Activated CD4-positive, alpha-beta T cell treated with anti-CD3 and anti-CD28 coated beads, Interleukin-10, Interleukin-2, amounts not matched to agents 100 ng/mL and 50 ng/mL, durations not matched to agents 16 hours and 8 hours (primary cell): ENCODE measurements at places on chromosomes 12 and 14.

DNA sequence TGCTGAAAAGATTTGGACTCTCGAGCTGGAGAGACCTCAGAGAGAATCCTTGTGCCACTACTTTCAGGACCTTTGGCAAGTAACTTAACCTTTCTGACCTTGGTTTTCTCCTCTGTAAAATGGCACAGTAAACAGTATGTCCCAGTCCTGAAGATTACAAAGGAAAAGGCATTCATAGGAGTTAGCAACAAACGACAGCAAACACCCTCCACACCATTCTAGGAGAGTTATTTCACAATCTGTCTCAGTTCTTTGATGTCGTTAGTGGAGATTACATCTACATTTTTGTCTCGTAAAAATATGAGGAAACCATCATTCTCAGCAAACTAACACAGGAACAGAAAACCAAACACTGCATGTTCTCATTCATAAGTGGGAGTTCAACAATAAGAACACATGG lies 205.7 kb downstream of the ITPR2 start:
- DNase-seq: no peak

DNA sequence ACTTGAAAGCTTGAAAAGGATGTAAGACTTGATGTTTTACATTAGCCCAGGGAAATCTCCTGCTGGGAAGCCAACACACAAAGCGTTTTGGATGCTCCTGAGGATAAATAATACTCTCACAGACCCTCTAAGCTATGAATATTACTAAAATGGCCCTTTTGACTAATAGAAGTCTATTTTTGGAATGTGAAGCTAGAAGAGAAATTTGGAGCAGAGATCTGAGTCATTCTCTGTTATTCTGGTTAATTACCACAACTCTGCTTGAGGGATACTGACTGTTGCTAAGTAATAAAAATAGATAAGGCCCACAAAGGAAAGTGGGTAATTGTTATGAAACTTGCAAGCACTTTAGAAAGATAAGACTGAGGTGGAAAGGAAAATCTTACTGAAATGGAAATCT lies 346.2 kb upstream of the STXBP6 start:
- DNase-seq: peak; percentile 17

GRCh38 chr14:90577661-90578282 lies 180.9 kb downstream of the CALM1 start:
- DNase-seq: peak; percentile 2

GRCh38 chr12:60012659-60013058 lies 416.8 kb downstream of the SLC16A7 start:
- DNase-seq: no peak

DNA sequence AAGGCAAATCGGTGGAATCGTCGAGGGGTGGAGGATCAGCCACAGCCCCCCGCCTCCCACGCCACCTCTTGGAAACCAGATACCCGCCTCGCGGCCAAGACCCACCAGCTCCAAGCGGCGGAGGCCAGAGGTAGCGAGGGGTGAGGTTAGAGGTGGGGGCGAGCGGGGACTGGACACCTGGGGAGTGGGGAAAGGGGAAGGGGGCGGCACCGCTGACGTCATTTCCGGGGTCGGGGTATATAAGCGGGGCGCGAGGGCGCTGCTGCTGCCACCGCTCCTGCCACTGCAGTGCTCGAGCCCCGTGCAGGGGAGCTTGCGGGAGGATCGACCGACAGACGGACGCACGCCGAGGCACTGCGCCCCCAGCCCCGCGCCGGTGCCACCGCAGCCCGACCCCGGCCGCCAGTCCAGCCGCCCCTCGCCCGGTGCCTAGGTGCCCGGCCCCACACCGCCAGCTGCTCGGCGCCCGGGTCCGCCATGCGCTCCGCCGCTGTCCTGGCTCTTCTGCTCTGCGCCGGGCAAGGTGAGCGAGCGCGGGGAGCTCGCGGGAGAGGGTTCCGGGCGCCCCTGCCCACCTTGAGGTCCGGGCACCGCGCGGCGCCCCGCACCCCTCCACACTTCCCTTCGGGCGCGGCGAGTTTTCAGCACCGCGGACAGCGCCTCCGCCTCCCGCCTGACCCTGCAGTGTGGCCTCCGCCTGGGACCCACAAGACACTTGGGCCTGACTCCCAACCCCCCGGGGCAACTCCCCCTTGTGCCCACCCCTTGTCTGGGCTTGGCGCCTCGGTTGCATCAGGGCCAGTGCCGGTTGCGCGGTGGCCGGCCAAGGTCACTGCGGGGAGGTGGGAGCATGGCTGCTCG lies at the start of gene CHGA:
Gene CHGA (plus strand): TSS at position 268 of the 861 bp plus-strand sequence. CDS start 210 bp downstream, at position 478.
- peak; percentile 22 for DNase-seq

GRCh38 chr12:89016970-89017778 lies 335.1 kb downstream of the DUSP6 start:
- peak; percentile 77 for DNase-seq

GRCh38 chr12:117387832-117388231 lies 26.4 kb upstream of the NOS1 start:
- DNase-seq: no peak

GRCh38 chr12:99984271-99985128 lies at the start of gene ANKS1B:
ANKS1B (minus strand) TSS chr12:99984936; CDS start chr12:99984237, 699 bp downstream.
- peak; percentile 17 for DNase-seq

GRCh38 chr14:93410021-93410420 lies 20.7 kb upstream of the UNC79 start:
- no peak for DNase-seq

- no peak for DNase-seq
Measured at GRCh38 chr14:26729851-26730250, 132.0 kb upstream of the NOVA1 start.

GRCh38 chr12:64098709-64099354 lies 123.3 kb downstream of the KICS2 start:
- no peak for DNase-seq

- no peak for DNase-seq
Measured at GRCh38 chr14:38145142-38145541, 62.6 kb upstream of the SSTR1 start.

DNA sequence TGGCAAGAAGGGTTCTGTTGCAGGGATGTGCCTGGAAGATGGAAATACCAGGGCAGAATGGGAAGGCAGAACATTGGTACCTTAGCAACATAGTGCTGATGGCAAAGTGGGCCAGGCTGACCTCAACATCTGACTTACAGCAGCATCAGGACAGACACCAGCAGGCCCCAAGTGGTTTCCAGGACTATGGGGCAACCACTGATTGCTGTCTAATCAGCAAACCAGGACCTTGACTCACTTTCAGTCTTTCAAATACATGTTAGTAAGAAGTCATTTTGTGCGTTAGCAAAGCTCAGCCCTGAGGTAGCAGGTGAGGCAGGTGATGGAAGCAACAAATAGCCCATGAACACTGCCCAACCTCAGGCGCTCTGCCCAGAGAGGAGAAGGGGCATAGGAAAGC lies 4.7 kb upstream of the SPTSSA start:
- no peak for DNase-seq
